CD8-positive, alpha-beta memory T cell (primary cell): ENCODE measurements at places on chromosomes 12 and 14. TPM values are rescaled to one million over a fixed set of nuclear protein-coding genes. Genes with fewer than 3 reads are reported as not detected.

TMPRSS12 gene
- total RNA-seq, result not detected

GRCh38 chr14:71711619-71712018 is 220.6 kb upstream of the RGS6 start:
- no peak for DNase-seq

ZNF740 gene
- 50.4 TPM for total RNA-seq

DNA sequence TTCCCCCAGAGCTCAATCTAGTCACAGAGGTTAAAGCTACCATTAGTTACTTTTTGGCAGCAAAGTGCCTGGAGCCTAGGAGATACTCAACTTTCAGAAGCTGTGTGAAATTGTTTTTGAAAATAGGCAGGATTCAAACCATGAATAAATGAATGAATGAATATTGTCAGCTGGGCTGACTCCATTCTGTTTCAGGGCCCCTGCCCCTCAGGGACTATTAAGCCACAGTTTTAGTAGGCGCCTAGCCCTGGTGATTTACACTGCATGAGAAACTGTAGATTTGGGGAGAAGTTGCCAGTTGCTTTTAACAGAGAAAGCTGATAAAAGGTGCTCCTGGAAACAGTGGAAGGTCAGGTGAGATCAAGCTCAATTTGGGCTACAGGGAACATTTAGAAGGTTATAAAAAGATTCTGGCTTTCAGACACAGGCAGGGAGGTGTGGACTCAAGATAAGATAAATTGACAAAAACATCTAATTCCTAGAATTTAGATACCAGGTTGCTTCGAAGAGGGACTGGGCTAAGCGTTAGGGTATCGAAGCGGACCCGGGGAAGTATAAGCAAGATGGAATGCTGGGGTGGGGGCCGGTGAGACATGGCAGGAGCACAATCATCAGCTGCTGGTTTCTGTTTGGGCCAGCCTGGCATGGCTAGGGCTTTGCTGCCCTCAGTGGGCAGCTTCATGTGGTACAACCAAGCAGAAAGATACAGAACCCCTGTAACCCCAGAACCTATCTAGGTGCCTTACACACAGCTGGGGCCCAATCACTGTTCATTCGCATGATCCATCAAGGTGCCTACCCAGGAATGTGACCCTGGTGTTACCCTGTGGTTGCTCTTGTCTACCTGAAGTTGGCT is 14.9 kb upstream of the CELA1 start:
- DNase-seq, result no peak

DNA sequence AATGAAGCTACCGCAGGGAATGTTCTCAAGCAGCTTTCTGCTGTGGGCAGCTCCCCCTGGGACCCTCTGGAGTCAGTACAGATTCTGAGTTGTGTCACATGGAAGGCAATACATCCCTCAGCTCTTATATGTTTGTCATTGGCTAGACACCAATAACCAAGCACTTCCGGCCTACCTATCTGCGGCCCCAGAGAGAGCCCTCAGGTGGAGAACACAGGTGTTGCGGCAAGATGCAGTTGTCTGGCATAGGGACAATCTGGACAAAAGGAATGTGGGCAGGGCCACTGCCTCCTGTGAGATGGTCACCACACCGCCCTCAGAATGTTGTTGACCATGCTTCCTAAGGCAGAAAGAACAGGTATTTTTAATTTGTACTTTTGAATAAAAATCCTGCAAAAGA is 118.7 kb downstream of the BRMS1L start:
- no peak for DNase-seq

GRCh38 chr12:121060149-121061001 is 21.3 kb upstream of the OASL start:
- DNase-seq, result peak; percentile 44

DNA sequence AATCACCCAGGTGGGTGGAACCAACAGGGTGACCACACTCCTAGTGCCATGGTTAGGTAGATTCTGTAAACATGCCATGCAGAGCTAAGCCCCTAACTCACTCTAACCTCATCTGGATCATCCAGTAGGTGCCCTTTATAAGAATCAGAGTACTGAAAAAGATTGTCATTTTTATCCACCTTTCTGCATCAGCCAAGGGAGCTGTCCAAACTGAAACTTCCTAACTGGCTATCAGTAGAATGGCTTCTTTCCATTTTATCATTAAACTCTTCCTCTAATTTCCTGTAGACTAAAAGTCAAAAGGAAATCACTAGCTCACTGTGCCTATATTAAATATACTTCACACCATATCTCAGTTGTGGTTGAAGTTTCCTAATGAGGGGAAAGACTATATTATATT is 6.5 kb downstream of the KCNK10 start:
- no peak for DNase-seq

DNA sequence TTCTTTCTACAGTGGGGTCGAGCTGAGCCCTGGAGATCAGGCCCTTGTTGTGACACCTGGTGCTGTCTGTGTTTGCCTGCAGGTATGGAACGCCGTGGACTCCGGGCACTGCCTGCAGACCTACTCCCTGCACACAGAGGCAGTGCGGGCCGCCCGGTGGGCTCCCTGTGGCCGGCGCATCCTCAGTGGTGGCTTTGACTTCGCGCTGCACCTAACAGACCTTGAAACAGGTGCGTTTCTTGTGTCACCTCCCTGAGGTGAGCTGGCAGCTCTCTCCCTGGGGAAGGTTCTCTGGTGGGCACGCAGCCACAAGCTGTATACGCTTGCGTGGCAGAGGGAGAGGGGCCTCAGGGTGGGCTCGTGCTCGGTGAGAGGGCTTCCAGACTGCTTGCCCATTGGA is 119.3 kb downstream of the BEGAIN start:
- no peak for DNase-seq

GRCh38 chr12:104276273-104277131 is 27.0 kb upstream of the EID3 start:
- no peak for DNase-seq

SLC35F4 gene
- not detected for total RNA-seq

HOXC10 gene
- total RNA-seq, result not detected

- no peak for DNase-seq
Measured at GRCh38 chr12:94374124-94374523, 85.5 kb downstream of the CEP83 start.

TAS2R42 gene
- not detected for total RNA-seq

DNA sequence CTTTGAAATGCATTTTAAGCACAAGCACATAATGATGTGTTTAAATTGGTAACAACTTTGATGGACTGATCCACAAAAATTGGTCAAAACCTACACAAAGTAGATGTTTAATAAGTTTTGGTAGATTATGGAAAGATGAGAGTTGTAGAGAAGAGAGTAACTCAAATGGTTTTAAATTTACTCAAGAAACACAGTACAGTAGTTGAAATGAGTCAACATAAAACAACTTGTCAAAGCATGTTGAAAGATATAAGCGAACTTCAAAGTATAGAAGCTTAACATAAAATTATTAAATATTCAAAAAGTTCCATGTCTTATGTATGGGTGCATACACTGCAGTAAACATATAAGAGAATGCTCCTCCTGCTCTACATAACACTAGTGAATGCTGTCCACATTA is 49.4 kb downstream of the KITLG start:
- no peak for DNase-seq

DNA sequence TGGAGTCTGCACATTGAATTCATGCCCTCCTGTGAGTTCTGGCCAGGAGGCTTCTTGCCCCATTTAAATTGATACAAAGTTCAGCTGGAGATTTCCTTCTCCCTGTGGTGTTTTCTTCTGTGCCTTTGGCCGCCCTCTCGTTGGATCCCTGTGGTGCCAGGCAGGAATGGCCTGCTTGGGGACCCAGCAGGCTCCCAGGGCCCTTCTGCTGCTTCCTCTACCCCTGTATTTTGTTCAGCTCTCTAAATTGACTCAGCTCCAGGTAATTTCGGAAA is 197.2 kb downstream of the FOXA1 start:
- no peak for DNase-seq

RERGL gene
- not detected for total RNA-seq

DNA sequence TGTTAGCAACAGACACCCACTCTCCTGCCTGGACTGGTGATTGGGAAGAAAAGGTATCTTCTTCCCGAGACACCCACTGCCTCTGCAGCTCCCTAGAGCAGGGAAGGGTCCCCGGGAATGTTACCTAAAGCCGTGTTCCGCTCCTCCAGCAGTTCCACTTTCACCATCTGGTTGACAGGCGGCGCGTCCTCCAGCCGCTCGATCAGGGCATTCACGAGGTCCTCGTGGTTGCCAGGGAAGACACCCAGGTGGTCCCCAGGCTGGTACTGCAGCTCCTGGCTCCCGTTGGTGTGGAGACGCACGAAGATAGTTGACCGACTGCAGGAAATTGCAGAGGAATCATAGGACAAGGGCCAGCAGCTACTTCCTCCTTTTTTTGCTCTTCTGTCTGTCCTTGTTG is 44.2 kb upstream of the FBXO21 start:
- DNase-seq, result no peak

DNA sequence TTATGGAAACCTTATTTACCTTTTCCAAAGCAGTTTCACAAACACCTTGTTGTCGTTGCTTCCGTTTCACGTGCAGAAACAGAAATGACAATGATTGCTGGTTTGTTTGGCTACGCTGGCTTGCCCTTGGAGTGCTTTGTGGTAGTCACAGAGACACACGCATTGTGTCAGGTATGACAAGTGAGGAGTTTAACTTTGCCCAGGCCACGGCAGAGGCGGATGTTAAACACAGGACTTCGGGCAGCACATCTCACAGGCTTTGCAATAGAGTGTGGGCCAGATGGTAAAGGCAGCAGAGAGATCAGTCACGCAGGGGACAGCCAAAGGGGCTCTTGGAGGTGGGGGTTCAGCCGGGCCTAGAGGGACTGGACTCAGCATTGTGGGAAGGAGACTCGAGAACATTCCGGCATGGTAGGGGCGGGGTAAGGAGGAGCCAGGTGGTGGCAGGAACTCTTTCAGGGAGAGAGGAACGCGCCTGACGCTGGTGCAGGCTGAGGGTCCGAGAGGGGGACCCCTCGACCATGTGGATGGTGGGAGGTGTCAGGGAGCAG is 59.8 kb upstream of the KCNA1 start:
- DNase-seq, result no peak

DNA sequence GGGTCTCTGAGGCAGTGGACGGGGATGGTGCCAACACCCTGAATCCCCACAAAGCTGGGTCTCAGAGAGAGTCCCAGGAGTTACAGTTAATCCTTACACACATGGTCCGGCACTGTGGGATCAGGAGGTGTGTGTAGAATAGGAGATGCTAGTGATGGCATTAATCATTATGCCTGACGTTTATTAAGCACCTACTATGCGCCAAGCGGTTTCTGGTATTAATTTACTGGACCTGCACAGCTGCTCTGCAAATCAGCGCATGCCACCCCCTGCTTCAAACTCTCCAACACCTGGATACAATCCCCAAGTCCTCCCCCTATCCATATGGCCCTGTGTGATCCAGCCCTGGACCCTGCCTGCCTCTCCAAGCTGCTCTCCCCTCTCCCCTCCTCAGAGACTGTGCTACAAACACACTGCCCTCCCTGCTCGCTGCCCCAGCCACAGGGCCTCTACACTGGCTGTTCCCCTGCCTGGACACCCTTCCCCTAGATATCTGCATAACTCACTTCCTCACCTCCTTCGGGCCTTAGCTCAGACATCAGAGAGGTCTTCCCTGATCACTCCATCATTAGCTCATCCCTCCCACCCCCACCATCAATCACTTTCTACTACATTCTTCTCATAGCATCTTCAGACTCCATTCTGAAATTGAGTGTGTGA is 86.0 kb downstream of the RFLNA start:
- no peak for DNase-seq

- DNase-seq, result no peak
Measured at GRCh38 chr14:102590667-102591099, 1.8 kb upstream of the RCOR1 start.

FAM90A1 gene
- not detected for total RNA-seq

DNA sequence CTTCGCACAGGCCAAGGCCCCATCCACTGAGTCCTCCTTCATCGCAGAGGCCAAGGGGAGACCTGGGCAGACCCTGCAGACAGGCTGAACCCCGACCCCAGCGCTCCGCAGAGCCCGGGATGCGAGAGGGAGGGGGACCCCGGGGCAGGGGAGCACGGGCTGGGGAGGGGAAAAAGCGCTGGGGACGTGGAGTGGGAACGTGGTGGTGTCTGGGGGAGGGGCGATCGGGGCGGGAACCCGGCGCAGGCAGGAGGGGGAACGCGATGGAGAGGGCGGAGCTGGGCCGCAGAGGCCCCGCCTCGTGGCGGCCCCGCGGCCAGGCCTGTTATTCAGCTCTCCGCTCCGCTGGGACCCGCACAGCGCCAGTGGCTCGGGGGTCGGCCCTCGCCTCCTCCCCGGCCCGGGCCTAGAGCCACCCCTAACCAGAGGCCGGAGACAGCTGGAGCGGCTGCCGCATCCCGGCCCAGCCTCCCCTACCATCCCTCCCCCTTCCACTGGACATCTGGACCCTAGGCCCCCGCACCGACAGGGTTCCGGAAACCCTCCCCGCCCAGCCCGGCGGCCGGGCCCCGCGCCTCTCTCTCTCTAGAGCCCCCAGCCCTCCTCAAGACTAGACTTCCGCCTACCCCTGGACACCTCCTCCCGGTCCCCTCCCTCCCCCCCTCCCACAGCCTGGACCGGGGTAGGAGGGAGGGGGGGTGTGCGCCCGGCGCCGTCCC is at the start of gene ARHGEF25:
ARHGEF25 (plus strand) TSS at position 328 of the 719 bp plus-strand sequence. CDS start 460 bp downstream, outside the sequence.
- peak; percentile 44 for DNase-seq

DNA sequence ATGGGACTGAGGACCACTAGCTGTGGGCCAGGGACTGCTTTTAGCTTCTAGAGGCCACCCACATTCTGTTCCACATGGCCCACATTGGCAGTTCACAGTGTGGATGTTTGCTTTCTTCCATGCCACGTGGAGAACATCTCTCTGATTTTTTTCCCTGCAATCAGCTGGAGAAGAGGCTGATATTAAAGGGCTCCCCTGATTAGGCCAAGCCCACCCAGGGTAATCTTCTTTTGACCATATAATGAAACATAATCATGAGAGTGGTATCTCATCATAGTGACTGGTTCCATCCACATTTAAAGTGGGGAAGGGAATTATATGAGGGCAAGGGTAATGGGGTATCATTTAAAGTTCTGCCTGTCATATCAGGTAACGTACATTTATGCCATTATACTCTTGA is 15.8 kb downstream of the DAAM1 start:
- DNase-seq, result no peak

DNA sequence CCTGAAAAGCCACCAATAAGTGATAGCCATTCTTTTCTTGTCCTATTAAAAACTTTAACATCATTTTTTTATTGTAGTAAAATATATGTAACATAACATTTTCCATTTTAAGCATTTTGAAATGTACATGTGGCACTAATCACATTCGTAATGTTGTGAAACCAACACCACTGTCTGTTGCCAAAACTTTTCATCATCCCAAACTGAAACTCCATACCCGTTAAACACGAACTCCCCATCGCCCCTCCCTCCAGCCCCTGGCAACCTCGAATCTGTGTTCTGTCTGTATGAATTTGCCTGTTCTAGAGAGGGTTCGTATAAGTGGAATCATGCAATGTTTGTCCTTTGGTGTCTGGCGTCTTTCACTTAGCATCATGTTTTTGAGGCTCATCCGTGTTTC is 75.9 kb downstream of the CCDC92 start:
- DNase-seq, result no peak
